Tibial artery (tissue), 4 donors: ENCODE measurements at places on chromosomes 7 and 10.

- DNase-seq: no peak
These were observed 131.5 kb upstream of the PFKP start for GRCh38 chr10:2935647-2936386.

GRCh38 chr10:16843252-16843870, 26.1 kb upstream of the RSU1 start:
- DNase-seq: no peak

GRCh38 chr10:82160307-82160706, 285.3 kb downstream of the NRG3 start:
- DNase-seq: no peak

GRCh38 chr7:121798896-121799295, 74.1 kb upstream of the PTPRZ1 start:
- no peak for DNase-seq

DNA sequence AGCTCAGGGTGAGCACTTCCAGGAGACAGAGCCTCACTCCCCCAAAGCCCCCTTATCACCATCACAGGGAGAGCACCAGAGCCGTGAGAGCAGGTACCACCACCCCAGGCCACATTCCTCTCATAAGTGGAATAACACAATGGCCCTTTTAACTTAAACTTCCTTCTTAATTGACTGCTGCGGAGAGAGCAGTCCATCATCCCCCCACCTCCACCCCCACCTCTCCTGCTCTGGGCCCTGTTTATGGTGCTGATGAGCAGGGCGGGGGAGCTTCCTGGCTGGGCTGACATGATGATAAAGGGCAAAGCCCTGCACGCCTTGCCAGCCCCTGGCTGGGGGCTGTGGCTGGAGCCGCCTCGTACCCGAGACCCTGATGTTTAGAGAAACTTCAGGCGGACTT, 81.4 kb upstream of the PODXL start:
- DNase-seq: no peak

- DNase-seq: no peak
These were observed 91.3 kb downstream of the AVL9 start for GRCh38 chr7:32586291-32587221.

GRCh38 chr7:38171623-38172391, 6.2 kb upstream of the STARD3NL start:
- DNase-seq: no peak

- no peak for DNase-seq
These were observed 21.1 kb upstream of the NOM1 start for GRCh38 chr7:156928406-156928747.

DNA sequence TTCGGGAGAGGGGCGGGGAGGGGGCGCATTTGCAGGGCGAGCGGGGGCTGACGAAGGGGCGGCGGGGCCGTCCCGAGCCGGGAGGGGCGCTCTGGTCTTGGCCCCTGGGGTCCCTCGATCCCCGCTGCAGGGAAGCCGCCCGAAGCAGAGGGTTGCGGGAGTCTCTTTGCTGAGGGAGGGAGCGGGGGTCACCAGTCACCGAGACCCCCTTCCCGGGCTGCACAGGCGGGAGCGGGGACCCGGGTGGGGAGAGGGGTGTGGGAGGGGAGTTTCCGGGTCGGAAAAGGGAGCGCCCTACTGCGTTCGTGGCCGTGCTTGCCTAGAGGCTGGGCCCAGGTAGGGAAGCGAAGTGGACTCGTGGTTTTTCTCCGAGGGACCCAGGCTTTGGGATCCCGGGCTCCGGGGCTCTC, 422 bp downstream of the AP1S1 start:
- DNase-seq: no peak

DNA sequence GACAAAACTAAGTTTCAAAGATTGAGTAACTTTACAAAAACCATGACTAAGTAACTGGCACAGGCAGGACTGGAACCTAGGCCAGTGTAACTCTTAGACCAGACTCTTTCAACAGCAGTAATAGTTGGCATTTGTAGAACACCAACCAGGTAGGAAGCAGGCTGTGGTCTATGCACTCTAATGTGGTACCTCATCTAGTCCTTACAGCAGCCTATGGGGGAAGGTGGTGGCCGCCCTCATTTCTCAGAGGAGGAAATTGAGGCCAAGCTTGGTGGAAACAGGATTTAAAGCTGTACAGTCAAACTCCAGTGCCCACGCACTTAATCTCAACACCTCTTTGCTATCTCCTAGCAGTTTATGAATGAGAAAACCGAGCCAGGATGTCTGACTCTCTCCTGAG, 165.4 kb upstream of the LRGUK start:
- DNase-seq: no peak
